NCI-H460 (cell line): ENCODE measurements at places on chromosomes 3 and 15. TPM values are rescaled to one million over a fixed set of nuclear protein-coding genes. Genes with fewer than 3 reads are reported as not detected.

The OR5K2 gene
- not detected in 2 replicates for total RNA-seq

The LTF gene
- total RNA-seq, result not detected in 2 replicates

The MASP1 gene
- total RNA-seq, result 0.02 TPM in 1 of 2 replicates, not detected in the other

The LRRIQ4 gene
- total RNA-seq, result 0.10 and 0.17 TPM in 2 replicates

The SERINC4 gene
- 0.12 TPM in 1 of 2 replicates, not detected in the other for total RNA-seq

The LEKR1 gene
- 0.35 and 0.45 TPM in 2 replicates for total RNA-seq

The PAK6 gene
- 1.6 TPM in 1 of 2 replicates, not detected in the other for total RNA-seq

The FBXW12 gene
- not detected in 2 replicates for total RNA-seq

The AADACL2 gene
- total RNA-seq, result not detected in 2 replicates

The UCN2 gene
- not detected in 2 replicates for total RNA-seq

The SPTBN5 gene
- total RNA-seq, result 0.06 and 0.10 TPM in 2 replicates

The DNASE1L3 gene
- not detected in 2 replicates for total RNA-seq

The ZNF619 gene
- 4.2 and 5.2 TPM in 2 replicates for total RNA-seq

The ZMYND10 gene
- total RNA-seq, result 0.30 and 1.1 TPM in 2 replicates

The BNC1 gene
- total RNA-seq, result not detected in 2 replicates

The C2CD4A gene
- 0.63 and 0.72 TPM in 2 replicates for total RNA-seq

The WWTR1 gene
- 43.1 and 48.2 TPM in 2 replicates for total RNA-seq

The PTH1R gene
- 0.20 and 0.30 TPM in 2 replicates for total RNA-seq

The CFAP91 gene
- not detected in 2 replicates for total RNA-seq

The IQCF5 gene
- not detected in 2 replicates for total RNA-seq

The RBPMS2 gene
- 0.54 and 1.2 TPM in 2 replicates for total RNA-seq

The BCL6 gene
- 11.0 and 13.7 TPM in 2 replicates for total RNA-seq

The LSMEM2 gene
- not detected in 2 replicates for total RNA-seq

The NOX5 gene
- 0.23 and 0.64 TPM in 2 replicates for total RNA-seq

The FOXB1 gene
- total RNA-seq, result 0.05 and 0.09 TPM in 2 replicates

The CTXN2 gene
- not detected in 2 replicates for total RNA-seq

The CPNE4 gene
- total RNA-seq, result 0.54 and 0.55 TPM in 2 replicates

The SMCO1 gene
- not detected in 2 replicates for total RNA-seq
